Activated CD4-positive, alpha-beta memory T cell treated with anti-CD3 and anti-CD28 coated beads for 36 hours (primary cell): ENCODE measurements at places on chromosomes 5 and 9.

DNA sequence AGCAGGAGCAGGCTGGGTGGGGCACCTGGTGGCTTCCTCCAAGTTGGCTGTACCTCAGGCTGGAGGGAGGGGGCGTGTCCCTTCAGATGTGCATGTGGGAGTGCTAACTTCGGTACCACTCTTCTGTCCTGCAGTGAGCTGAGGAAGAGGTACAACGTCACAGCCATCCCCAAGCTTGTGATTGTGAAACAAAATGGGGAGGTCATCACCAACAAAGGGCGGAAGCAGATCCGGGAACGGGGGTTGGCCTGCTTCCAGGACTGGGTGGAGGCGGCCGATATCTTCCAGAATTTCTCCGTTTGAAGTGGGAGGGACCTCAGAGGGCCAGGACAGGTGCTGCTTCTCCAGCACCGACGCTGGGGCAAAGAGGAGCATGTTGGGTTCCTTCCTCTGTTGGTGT, 9.3 kb downstream of the NXNL2 start:
- no peak for DNase-seq
- peaks cover 9% of the 10 kb centered on the region for H3K27me3 ChIP-seq
- H3K36me3 ChIP-seq, result no peaks in the 10 kb centered on the region
- H3K4me3 ChIP-seq, result no peak overlapping the region
- no peaks in the 10 kb centered on the region for H3K4me1 ChIP-seq

- DNase-seq, result no peak
- no peaks in the 10 kb centered on the region for H3K4me1 ChIP-seq
- H3K36me3 ChIP-seq, result no peaks in the 10 kb centered on the region
- no peak overlapping the region for H3K27ac ChIP-seq
- peaks cover 18% of the 10 kb centered on the region for H3K27me3 ChIP-seq
Observed at GRCh38 chr5:146365618-146366017, 27.0 kb downstream of the POU4F3 start.

DNA sequence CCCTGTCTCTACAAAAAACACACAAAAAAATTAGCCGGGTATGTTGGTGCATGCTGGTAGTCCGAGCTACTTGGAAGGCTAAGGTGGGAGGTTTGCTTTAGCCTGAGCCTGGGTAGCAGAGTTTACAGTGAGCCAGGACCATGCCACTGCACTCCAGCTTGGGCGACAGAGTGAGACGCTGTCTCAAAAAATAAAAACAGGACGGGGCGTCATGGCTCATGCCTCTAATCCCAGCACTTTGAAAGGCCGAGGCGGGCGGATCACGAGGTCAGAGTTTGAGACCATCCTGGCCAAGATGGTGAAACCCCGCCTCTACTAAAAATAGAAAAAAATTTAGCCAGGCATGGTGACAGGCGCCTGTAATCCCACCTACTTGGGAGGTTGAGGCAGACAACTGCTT, 40.3 kb downstream of the UBE2D2 start:
- no peak overlapping the region for H3K4me3 ChIP-seq
- DNase-seq, result no peak
- H3K27ac ChIP-seq, result no peak overlapping the region
- no peaks in the 10 kb centered on the region for H3K27me3 ChIP-seq
- peaks cover 29% of the 10 kb centered on the region for H3K36me3 ChIP-seq
- peaks cover 22% of the 10 kb centered on the region for H3K4me1 ChIP-seq

DNA sequence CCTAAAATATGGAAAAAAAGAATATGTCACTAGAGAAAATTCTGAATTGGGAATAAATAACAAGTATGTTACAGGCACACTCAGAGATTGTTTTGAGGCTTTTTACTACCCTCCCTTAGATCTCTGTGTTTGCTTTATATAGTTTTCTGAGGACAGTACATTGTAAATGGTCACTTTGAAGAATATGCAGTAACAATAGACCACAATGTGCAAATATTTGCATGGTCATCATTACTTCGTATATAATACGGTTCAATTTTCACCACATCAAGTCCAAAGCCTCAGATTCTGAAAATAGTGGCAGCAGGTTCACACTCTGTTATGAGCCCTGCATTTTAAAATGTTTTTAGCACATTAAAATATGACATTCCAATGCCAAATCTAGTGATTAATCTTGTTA, 238.6 kb downstream of the ADAMTS6 start:
- DNase-seq, result no peak
- no peak overlapping the region for H3K4me3 ChIP-seq
- no peaks in the 10 kb centered on the region for H3K27me3 ChIP-seq
- no peaks in the 10 kb centered on the region for H3K36me3 ChIP-seq

DNA sequence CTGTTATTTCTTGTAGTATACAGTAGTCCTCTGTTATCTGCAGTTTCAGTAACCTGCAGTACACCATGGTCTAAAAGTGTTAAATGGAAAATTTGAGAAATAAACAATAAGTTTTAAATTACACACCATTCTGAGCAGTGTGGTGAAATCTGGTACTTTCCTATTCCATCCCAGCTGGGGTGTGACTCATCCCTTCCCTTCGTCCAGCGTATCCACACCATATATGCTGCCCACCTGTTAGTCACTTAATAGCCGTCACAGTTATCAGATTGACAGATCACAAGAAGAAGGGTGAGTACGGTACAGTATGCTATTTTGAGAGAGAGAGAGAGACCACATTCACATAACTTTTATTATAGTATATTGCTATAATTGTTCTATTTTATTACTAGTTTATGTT, 28.9 kb downstream of the FAM151B start:
- H3K36me3 ChIP-seq, result no peaks in the 10 kb centered on the region
- H3K27me3 ChIP-seq, result no peaks in the 10 kb centered on the region
- peak; percentile 50 for DNase-seq
- H3K4me3 ChIP-seq, result no peak overlapping the region
- H3K4me1 ChIP-seq, result peaks cover 4% of the 10 kb centered on the region

DNA sequence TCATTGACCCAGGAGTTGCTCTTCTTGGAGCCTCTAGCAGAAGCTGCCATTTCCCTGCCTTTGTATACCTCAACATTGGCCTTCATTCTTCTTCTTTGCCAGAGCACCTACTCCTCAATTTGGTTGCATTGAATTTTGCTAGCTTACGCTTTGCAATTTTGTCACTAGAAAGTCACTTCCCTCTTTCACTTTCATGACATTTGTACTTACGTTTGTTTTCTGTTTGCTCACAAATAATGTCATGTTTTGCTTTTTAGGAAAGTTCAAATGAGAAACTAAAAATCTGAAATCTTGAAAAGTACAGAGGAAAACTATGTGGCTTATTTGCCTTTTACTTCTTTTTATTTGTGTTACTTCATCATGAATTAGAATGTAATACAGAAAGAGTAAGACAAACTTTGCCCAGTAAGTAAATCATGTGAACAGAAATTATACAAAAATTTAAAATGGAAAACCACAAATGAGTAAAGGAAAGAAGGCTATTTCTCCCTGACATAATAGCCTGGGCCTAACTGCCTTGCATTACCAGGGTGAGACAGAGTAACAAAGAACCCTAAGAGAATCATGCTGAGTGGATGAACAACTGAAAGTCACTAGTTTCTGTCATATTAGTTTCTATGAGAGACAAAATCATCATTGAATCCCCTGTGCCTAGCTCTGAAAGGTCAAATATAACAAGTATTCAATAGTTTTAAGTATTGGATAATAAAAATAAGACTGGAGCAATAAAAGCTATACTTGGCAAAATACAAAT, 7.4 kb upstream of the IFNA1 start:
- H3K36me3 ChIP-seq, result no peaks in the 10 kb centered on the region
- no peaks in the 10 kb centered on the region for H3K4me1 ChIP-seq
- H3K27ac ChIP-seq, result no peak overlapping the region
- H3K4me3 ChIP-seq, result no peak overlapping the region

DNA sequence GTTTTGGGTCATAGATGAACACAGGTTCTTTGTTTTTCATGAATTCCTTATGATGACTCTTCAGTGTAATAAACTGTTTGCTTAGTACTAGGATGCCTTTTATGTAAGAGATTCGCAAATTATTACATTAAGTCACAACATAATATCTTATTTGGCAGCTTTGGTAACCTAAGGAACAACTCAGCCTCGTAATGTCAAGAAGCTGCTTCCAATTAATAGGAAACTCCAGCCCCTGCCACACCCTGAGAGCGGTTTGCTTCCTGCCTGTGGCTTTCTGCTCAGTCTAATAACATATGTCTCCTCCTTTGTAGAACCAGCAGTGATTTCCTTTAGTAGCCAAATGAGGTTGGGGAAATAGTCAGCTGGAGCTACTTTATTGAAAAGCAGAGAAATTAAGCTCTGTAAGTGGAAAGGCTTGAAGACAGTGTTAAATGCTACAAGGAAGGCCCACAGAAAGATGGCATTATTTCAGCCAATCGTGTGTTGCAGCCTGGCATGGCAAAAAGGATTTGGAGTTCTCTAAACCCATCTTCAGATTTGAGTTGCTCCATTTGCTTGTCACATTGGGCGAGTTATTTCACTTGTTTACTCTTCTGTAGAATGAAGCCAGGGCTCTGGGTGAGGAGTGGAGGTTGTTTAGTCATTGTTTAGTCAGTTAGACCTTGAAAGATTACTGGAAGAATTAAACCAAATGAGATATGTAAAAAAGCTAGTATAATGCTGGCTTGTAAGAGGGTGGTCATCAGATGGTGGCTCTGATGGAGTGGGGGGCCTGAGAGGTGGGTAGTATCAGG, 54.1 kb downstream of the MTAP start:
- H3K4me3 ChIP-seq, result no peak overlapping the region
- H3K4me1 ChIP-seq, result peaks cover 24% of the 10 kb centered on the region
- no peaks in the 10 kb centered on the region for H3K27me3 ChIP-seq
- no peak for DNase-seq
- no peak overlapping the region for H3K27ac ChIP-seq

- DNase-seq, result no peak
- no peak overlapping the region for H3K4me3 ChIP-seq
- H3K4me1 ChIP-seq, result no peaks in the 10 kb centered on the region
- no peaks in the 10 kb centered on the region for H3K36me3 ChIP-seq
- H3K27ac ChIP-seq, result no peak overlapping the region
Observed at GRCh38 chr5:124022966-124023365, 511.0 kb downstream of the CSNK1G3 start.

- H3K4me3 ChIP-seq, result no peak overlapping the region
- no peaks in the 10 kb centered on the region for H3K36me3 ChIP-seq
- no peak overlapping the region for H3K27ac ChIP-seq
- no peak for DNase-seq
- no peaks in the 10 kb centered on the region for H3K4me1 ChIP-seq
- peaks cover 6% of the 10 kb centered on the region for H3K27me3 ChIP-seq
Observed at GRCh38 chr5:72383726-72384125, 63.6 kb downstream of the PTCD2 start.
